Right lobe of liver (tissue), 6 donors: ENCODE measurements at places on chromosomes 5 and 9. TPM values are rescaled to one million over a fixed set of nuclear protein-coding genes. Genes with fewer than 3 reads are reported as not detected.
A peak's percentile ranks its signal among the peaks of the same experiment; 100 is the strongest.

The SPOCK1 gene
- 0.13 TPM for total RNA-seq

The FASTKD3 gene
- total RNA-seq: 5.0 TPM

The SOX30 gene
- total RNA-seq: 0.07 TPM

The RNF183 gene
- not detected for total RNA-seq

The MARCOL gene
- not detected for total RNA-seq

DNA sequence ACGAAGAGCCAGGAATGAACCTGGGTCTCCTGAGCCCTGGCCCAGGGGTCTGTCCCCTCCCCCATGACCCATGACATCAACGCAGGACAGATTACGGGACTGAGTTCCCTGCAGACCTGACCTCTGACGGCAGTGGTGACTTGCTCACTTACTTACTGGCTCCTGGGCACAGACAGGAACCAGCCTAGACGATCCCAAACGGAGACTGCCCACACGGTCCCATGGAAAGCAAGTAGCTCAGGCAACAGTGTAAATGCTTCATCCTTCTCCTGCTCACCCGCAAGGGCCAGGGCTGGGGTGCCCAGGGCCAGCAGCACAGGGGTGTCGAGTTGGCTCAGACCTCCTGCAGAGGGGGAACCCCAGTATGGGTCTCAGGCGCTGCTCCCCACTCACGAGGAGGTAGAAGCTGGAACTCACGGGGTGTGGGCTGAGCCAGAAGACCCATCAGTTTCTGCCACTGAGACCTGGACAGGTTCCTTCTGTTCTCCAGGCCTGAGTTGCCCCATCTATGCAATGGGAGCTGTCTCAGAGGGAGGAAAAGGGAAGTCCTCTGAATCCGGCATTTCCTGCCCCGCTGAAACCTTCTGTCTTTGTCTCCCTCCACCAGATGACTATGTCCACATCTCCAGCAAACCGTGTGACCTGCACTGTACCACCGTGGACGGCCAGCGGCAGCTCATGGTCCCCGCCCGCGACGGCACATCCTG lies 5.6 kb downstream of the ADAMTSL2 start:
- no peak for DNase-seq

GRCh38 chr9:135010921-135011320 lies 76.5 kb upstream of the OLFM1 start:
- DNase-seq: peak; percentile 36

The KIF4B gene
- total RNA-seq: not detected

The NUTM2G gene
- not detected for total RNA-seq

DNA sequence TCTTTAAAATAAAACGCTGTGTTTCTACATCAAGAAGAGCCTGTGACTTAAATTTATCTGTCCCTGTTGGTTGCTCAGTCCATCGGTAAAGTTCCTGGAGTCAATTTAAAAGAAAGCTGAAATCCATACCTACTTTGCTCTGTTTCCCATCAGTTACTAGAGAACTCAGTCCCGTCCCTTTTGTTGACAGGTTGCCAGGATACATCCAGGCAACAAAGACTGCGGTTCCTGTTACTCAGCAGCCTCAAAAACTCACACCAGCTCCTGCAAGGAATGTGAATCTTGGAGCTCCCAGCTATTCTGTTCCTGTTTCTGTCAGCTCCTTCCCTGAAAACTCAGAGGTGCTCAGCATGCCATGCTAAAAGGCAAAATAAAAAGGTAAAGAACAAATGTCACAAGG lies at the start of gene ZNF474:
TSS of gene ZNF474 (plus strand) at position 241 of the 400 bp plus-strand sequence. CDS start 22,445 bp downstream, outside the sequence.
- no peak for DNase-seq

DNA sequence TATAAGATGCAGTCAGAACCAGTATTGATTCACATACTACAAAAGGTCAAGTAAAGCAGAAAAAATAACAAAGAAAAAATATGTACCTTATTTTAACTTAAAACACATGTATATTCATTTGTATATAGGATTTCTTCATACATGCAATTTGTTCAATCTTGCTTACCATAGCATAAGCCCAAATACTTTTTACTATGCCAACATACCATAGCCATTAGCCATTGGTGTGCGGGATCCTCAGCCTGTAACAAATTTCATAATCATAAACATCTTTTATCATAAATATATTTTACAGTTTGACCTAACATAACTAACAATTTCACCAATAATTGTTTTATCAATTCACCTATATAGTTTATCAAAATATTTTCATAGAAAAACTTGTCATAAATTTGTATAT lies 51.1 kb downstream of the MPDZ start:
- no peak for DNase-seq

The NMRK1 gene
- total RNA-seq: 19.6 TPM

GRCh38 chr5:111726986-111727385 lies 30.0 kb downstream of the NREP start:
- no peak for DNase-seq
